ENCODE measurements at places on chromosomes 1 and 21.
A peak's percentile ranks its signal among the peaks of the same experiment; 100 is the strongest.

DNA sequence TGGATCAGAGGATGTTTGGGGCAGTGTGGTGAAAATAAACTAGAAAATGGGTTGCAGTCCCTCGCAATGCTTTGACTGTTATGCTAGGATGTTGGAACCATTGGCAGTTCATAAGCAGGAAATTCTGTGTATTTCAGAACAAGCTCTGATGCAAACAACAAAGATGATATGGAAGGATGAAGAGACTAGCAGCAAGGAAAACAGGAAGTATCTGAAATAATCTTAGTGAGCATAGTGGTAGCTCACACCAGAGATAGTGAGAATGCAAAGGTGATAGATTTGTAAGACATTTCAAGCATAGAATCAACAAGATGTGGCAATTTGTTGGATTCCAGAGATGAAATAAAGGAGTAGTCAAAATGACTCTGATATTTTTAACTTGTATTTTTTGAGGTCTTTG lies 11.1 kb upstream of the RCC1 start:
- DNase-seq: no peak

DNA sequence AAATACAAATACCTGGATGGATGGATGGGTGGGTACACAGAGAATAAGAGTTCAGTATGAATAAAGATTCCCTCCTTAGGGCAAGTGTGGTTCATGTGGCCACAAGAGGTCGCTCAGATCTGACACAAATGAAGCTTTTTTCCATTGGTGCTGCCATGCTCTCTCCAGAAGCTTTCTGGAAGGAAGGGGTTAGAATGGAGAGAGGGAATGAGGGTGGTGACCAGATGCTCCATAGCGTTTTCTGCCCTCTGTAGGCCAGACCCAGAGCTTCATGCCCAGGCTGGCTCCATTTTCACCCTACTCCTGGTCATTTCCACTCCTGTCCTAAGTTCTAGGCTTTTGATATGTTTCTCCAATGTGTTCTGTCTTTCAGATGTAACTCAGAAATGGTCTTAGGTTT lies 3.3 kb upstream of the FCRL6 start:
- DNase-seq: peak; percentile 21

GRCh38 chr1:219434285-219434922 lies 178.5 kb downstream of the ZC3H11B start:
- DNase-seq: no peak

GRCh38 chr1:199279872-199280645 lies 641.2 kb downstream of the PTPRC start:
- no peak for DNase-seq

- no peak for DNase-seq
These were observed 389.7 kb downstream of the NCAM2 start for GRCh38 chr21:21387916-21388315.

DNA sequence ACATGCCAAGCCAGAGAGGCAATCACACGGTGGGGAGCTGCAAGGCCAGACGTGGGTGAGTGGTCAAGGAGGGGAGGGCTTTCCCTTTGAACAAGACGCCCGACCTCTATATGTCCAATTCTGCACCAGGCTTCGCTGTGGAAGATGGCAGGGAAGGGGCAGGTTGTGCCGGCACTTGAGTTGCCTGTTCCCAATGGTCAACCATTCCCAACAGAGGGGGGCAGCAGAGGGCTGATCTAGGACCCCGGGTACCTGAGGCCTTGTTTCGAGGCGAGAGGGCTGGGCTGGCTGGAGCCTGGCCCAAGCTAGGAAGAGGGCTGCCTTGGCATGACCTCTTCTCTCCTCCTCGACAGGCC lies 64.9 kb downstream of the TMEM53 start:
- DNase-seq: peak; percentile 6

- no peak for DNase-seq
These were observed 16.1 kb downstream of the AKR1A1 start for GRCh38 chr1:45566722-45567121.

DNA sequence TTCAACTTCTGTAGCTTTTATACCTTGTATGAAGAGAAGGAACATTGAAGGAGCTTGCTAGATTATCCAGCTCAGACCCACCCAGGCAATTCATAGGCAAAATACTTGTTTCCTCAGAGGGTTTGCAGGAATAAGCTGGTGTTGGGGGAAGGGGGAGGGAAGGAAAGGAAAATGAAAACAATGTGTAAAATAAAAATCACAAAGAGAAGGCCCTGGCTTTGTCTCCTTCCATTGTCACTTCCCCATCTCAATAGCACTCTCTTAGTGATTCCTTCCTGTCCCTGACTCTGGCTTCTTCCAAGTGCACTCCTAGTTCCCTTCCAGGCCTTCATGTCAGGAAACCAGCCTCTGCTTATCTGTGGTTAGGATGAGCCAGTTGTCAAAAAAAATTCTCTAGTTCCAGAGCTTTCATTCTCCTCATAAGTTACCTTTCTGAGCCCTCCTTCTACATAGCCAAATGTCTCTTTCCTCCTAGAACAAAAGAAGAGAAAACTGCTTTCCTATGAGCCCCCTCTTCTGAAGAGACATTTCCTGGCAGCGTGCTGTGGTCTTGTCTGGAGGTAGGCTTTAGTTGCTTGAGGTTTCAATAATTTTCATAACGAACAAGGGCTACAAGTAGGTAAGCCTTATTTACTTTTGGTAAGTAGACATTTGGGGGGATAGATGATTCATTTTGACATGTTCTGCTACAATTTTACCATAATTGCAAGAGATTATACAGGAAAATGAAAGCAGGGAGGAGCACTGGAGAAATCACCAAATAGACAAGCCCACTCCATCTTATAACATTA lies 45.7 kb downstream of the FASLG start:
- DNase-seq: no peak

- DNase-seq: no peak
These were observed 1.6 kb downstream of the HSPB7 start for GRCh38 chr1:16015960-16016901.

DNA sequence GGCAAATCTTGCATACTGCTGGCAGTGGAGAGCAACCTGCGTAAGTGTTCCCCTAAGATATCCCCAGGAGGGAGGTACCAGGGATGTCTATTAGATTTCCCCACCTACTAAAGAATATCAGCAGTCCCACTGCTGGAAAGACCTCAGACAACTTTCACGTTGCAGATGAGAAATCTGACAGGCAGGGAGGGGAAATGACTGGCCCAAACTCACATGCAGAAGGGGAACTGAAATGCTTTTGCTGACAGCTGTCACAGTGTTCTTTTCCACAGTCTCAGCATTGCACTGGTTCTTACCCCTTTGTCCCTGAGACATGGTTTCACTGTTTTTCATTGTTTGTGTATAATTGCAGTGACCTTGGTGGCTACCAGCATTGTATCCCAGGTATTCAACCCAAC lies 84.8 kb upstream of the ATP1A1 start:
- DNase-seq: no peak

- DNase-seq: no peak
These were observed 166.4 kb downstream of the RUNX1 start for GRCh38 chr21:34882719-34883131.

DNA sequence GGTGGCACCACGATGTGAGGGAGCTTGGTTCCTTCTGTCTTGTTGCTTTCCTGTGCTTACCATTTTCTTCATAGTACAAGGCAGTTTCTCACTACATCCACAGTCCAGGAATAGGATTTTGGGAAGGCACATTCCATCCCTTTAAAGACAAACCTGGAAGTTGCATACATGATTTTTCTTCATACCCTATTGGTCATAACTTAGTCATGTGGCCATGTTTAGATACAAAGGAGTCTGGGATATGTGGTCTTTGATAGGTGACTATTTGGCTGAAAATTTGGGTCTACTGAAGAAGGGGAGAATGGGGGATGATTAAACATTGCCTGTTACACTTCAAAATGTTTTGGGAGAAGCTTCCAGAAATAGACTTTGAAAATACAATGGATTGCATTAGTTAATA lies 7.0 kb downstream of the DYRK1A start:
- no peak for DNase-seq

- no peak for DNase-seq
These were observed 1.5 kb downstream of the AKIRIN1 start for GRCh38 chr1:38992412-38993111.

DNA sequence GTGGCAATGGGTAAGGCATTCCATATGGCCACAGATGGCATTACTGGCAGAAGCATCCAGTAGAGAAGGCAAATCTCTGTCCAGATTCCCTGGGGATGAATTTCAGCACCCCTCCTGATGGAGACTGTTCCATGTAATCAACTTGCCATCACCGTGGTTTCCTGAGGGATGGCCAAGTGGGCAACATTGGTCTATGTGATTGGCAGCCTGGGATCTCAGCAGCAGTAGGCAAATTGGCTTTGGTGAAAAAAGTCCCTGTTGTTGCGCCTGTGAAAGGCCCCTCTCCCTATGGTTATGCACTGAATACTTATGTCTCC lies 19.3 kb downstream of the DMRTB1 start:
- no peak for DNase-seq

DNA sequence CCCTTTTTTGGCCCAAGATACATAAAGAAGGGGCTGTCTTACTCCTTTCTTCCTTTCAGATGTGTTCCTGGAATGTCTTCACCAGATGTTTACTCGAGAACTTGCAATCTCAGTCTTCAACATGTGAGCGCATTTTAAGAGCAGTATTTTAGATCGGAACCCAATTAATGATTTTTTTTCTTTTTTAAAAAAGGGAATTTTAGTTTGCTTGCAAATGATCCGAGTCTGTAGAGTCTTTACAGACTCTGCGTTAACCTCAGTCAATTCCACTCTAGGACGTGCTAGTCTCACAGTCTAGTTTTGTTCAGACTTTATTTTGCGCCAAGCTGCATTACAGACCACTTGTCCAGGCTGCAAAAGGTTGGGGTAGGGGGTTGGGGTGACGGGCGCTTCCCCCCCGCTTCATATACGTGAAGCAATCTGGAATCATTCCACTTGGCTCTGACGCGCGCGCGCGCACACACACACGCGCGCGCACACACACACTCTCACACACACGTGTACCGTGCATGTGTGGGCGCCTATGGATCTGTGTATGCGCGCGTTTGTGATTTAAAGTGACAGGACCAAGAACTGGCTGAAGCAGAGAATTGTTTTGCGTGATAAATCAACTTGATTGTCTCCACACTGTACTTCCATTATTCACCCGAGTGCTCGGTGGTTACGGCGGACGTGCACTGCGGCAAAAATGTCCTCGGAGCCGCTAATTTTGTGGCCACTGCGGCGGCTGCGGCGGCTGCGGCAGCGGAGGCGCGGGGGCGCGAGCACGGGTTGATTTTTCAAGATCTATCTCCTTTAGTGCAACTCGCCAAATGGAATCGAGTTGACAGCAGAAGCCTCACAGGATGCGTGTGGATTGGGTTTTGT lies 25.6 kb upstream of the NFIA start:
- peak; percentile 27 for DNase-seq

DNA sequence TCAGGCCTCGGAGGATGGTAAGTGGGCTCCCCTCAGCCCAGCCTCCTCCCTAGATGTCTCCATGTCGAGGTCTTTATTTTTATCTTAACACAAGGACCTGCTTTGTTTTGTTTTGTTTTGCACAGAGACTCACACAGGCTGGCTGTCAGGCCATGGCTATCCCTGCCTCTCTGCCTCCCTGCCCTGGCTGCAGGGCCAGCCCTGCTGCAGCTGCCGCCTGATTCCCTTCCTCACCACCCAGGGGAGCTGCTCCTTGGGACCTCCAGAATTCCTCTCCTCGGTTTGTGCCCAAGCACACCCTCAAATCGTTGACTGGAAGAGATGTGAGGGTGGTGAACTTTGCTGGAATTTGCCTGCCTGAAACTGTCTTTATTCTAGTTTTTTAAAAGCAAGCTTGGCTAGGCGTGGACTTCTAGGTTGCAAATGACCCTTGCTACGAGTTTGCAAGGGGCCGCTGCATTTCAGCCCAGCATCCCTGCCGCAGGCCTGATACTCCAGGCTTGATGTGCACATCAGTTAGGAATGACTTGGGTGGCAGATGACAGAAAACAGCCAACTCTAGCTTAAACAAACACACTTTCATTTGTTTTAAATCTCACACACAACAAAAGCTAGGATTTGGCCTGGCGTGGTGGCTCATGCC lies 37.1 kb downstream of the WNT9A start:
- no peak for DNase-seq

DNA sequence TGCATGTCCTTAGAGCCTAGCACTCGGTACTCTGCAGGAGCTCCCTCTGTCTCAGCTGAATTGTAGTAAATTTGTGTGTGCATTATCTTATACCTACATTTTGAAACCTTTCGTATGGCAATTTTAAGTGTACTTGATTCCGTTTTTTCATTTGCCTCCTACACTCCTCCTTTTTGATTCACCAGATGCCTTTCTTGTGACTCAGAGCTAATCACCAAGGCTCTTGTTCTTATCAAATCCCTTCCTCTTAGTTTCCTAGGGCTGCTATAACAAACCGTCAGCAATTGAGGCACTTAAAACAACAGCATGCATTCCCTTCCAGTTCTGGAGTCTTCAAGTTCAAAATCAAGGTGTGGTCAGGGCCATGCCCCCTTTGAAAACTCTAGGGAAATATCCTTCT lies 261.0 kb downstream of the ASTN1 start:
- no peak for DNase-seq

- DNase-seq: no peak
These were observed 739 bp downstream of the SMG5 start for GRCh38 chr1:156281693-156282478.

- no peak for DNase-seq
These were observed 51.3 kb downstream of the PRPF38A start for GRCh38 chr1:52455686-52456085.
